GM19239 (cell line): ENCODE measurements at places on chromosomes 2 and 18.
A peak's percentile ranks its signal among the peaks of the same experiment; 100 is the strongest.

DNA sequence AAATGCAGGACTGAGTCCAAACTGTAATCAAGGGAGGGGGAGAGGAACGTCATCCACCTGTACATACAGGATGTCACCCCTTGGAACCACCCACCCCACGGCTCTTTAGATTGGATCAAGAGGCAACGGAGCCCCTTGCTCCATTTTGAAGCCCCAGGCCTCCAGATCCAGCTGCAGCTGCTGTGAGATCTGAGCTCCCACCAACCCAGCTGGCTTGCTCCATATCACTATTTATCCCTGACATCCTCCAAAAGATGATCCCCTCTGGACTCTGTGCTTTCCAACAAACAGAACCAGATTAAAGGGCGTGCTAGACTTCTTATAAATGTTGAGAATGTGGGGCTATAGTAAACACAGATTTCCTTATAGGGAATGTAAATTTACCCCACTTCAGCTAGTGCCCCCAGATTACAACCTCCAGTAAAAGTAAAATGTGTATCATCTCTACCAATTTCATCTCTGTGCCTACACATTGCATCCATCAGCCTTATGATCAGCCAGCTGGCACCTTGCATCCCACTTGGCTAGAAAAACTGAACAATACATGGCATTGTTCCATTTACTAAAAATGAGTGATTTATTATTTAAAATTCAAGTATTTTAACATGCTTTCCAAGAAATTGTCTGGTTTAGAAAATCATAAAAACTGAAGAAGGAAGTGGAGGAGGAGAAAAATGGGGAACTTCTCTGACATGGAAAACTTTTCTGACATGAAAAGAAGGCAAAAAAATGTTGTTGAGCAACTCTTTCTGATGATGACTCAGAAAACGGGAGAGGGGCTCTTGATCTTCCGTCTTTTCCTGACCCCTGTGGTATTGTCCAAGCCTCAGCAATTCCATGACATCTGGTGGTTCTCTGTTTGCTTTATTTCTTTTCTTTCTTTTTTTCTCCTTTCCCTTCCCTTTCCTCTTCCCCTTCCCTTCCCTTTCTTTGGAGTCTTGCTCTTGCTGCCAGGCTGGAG, 262.6 kb upstream of the THUMPD2 start:
- no peak for DNase-seq

DNA sequence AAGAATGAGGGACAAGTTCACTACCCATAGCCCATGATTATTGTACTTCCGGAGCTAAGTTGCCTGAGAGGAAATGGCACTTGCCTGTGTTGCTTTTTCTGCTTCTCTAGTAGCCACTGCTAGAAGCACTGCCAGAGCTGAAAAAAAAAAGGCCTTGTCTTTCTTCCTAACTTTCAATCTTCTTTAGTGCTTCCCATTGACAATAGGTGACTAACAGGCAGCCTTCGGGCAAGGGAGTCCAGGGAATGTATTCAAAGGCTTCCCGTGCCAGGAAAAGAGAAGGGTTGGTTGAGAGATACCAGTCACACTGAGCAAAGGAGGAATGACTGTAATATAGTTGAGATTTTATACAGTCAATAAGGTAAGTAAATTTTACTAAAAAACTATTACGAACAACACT, 242.0 kb downstream of the CALCRL start:
- DNase-seq = no peak

DNA sequence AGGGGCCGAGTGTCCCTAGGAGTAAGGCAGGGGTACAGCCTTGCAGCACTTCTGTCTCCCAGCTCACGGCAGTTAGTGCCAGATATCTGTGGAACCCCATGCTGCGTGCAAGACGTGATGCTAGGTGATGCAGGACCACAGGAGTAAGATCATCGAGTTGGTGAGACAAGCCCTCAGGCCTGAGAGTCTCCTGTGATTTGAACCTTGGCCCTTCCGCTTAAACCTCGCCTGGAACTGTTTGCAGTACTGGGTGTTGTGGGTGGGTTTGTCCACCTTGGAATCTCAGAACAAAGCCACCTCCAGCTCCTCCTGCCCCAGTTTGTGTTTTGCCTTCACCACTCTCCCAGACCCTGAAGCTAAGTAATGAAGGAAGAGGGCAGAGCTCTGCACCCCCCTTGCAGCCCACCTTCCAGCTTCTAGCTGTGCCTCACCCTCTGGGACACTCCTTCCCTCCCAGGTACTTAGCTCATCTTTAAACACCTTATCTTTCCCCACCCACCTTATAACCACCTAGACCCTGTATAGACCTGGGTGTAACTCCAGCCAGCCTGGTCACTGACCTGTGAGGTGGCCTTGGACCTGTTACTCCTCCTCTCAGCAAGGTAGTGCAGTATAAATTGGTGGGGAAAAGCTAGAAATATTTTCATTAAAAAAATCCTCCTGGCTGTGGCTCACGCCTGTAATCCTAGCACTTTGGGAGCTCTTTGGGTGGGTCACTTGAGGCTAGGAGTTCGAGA, 6.6 kb downstream of the CNNM4 start:
- no peak for DNase-seq

GRCh38 chr2:3229221-3229620, 148.4 kb downstream of the EIPR1 start:
- DNase-seq = no peak

- DNase-seq = peak; percentile 17
Observed at GRCh38 chr2:175575346-175576258, 394.1 kb upstream of the ATP5MC3 start.

GRCh38 chr2:96106991-96107707, 9.2 kb downstream of the ADRA2B start:
- no peak for DNase-seq

DNA sequence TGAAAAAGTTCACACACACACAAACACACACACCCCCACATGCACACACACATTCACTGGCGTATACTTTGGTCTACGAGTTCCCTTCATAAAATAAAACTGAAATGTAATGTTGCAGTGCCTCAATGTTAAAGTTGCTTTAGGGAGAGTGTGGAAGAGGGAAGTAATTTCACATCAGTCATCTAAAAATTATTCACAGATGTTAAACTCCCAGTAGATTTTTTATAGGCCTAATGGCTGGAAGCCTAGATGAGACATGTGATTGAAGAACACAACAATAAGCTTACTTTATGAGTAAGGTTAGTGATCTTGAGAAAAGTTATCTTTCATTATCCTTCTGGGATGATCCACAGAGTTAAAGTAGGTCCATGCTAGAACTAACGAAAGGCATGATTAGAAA, 506.7 kb upstream of the CNTNAP5 start:
- DNase-seq = no peak

GRCh38 chr18:39784541-39784940, 2170.5 kb upstream of the PIK3C3 start:
- DNase-seq = no peak
